ENCODE measurements at places on chromosomes 16 and 17.

- no peak for DNase-seq
Measured at GRCh38 chr17:41683441-41684007, 5.2 kb upstream of the EIF1 start.

- no peak for DNase-seq
Measured at GRCh38 chr17:19868079-19868395, 301 bp upstream of the ULK2 start.

DNA sequence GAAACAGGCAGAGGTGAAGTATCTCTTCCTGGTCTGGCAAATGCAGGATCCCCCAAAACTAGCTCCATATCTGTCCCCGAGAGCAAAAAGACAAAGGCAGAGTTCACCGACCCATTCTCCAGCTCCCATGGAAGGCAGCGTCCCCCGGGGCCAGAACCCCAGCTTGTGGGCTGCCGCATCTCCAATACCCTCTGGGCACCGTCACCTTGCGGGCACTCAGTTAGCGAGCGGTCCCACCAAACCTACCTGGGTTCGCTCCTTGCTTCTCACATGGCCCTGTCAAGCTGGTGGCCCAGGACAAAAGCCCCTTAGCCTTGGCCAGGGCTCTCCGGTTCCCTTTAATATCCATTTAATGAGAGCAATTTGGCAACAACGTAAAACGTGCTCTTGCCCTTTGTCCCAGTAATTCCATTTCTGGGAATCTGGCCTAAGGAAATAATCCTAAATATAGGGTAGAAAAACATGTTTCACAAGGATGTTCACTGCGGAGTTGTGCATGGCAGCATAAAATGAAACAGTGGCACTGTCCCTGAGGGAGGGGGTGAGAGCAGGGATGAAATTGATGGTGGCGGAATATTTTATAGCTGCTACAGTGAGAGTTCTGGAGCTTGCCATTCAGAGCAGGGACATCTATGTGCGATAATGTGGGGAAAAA, 157.1 kb downstream of the CMIP start:
- DNase-seq: no peak

GRCh38 chr17:14417336-14417735, 116.5 kb downstream of the HS3ST3B1 start:
- no peak for DNase-seq

Data from stimulated activated CD8-positive, alpha-beta memory T cell treated with anti-CD3 and anti-CD28 coated beads, Interleukin-4, amount 100 ng/mL, for 1 hour (primary cell).